ENCODE measurements at places on chromosomes 16 and 17.

DNA sequence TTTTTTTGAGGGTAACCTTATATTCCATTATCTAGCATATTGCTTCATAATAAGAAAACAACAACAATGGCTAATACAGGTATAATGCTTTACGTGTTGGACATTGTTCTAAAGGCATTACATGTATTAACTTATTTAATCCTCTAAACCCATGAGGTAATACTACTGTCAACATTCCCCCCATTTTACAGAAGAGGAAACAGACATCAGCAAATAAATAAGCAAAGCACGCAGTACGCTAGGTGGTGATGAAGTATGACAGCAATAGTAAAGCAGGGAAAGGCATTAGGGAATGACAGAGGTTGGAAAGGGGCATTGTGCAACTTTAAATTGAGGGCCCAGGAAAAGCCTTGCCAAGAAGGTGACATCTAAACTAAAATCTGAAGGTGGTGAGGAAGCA lies 4.6 kb downstream of the ANKRD40 start:
- no peak for DNase-seq

DNA sequence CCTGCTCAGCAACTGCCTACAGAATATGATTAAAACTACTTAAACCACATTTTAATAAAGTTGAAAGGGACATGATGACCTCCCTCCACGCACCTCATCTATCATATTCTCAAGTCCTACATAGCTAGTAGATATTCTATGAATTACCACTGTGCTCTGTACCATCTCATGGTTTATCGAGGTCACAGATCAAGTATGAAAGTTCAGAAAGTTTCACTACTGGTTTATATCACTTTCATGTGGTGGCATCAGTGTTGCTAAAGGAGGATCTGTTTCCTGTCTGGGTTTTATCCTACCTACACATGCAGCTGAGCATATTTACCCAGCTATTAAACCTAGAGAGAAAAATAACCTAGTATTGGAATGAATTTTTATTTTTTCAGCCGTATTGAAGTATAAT lies 214.9 kb upstream of the MON1B start:
- DNase-seq: no peak

DNA sequence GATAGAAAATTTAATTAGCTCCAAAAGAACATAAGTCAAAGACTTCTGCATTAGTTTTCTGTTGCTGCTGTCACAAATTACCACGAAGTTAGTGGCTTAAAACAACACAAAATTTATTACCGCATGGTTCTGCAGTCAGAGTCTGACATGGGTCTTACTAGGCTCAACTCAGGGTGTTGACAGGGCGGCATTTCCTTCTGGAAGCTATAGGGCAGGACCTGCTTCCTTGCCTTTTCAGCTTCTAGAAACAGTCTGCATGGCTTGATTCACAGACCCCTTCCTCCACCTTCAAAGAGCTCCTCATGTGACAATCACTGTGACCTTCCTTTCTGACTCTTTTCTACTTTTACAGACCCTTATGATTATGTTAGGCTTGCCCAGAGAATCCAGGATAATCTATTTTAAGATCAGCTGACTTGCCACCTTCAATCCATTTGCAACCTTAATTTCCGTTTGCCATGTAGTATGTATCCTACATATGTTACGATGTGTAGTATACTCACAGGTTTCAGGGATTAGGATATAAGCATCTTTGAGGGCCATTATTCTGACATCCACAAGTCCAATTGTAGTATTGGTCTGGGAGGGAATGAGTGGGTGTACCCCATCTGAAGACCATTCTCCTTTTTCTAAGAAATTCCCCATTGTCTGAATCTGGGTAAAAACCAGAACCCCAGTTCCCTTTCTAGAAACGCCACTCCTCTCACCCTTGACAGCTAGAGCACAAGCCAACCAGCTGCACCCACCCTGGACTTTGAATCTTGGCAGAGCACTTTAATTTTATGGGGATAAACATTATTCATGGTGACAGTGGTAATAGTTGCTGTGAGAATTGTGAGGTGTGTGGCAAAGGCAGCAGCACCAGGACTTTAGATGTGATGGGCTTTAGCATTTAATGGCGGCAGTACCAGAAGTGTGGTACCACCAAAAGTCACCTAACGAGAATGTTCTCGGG lies 265.5 kb downstream of the KCNJ2 start:
- no peak for DNase-seq

GRCh38 chr16:74186561-74186971 lies 110.0 kb upstream of the PSMD7 start:
- DNase-seq: no peak

- DNase-seq: no peak
These were observed 115.0 kb upstream of the CIBAR2 start for GRCh38 chr16:85227084-85227945.

GRCh38 chr17:2893422-2893914 lies 97.2 kb downstream of the RAP1GAP2 start:
- no peak for DNase-seq

DNA sequence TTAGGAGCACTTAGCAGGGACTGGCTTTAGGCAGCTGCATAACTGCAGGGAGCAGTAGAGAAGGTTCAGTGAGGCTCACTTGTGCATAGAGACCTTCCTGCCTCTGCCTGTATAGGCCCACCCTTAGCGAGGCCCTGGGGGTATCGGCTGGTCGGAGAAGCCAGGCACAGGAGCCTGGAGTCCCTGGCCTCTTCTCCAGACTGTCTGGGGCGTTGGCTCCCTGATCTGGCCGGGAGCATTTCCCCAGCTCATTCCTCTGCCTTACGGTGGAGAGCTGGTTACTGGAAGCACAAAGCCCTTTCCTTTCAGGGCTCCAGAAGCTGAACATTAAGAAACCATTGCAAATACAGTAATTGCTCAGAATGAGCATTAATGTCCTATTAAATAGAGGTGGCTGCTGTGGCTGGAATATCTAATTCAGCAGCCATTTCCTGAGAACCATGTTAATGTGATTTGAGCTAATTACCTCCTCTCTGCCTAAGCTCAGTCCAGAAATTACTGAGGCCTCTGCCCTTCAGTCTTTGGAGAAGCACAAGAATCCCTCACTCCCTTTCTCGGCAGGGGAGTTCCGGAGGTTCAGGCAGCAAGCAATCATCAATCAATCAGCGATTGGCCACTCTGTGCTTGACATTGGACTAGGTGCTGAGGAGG lies 18.8 kb upstream of the TMEM220 start:
- DNase-seq: no peak
